ENCODE measurements at places on chromosomes 7 and 10.
A peak's percentile ranks its signal among the peaks of the same experiment; 100 is the strongest.

- DNase-seq = no peak
These were observed 5.2 kb upstream of the NUPR2 start for GRCh38 chr7:56121440-56121839.

GRCh38 chr7:99794585-99795502 lies 10.9 kb upstream of the CYP3A4 start:
- no peak for DNase-seq

GRCh38 chr10:122034149-122034756 lies 45.3 kb downstream of the TACC2 start:
- no peak for DNase-seq

DNA sequence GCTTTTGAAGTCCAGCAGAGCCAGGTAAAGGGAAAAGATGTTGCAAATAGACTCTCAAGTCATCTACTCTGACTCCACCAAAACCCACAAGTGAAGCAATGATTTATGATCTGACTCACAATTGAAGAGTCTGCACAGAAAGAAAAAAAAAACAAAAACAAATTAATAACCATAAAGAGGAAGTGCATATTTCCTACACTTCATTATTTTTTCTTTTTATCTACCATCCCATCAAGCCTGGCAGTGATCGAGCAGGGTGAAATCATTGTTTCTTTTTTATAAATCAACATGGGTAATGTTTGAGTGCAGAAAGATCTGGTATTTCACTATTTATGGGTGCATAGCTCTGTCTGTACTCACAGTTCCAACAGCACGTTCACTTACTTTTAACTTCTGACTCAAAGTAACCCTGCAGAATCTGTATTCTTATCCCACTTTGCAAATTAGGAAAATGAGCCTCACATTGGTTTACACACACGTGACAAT lies 829.0 kb downstream of the TNS3 start:
- no peak for DNase-seq

- peak; percentile 69 for DNase-seq
These were observed 158.2 kb downstream of the ARHGAP12 start for GRCh38 chr10:31770307-31770902.

GRCh38 chr10:128009372-128010126 lies 102.6 kb downstream of the PTPRE start:
- DNase-seq = no peak

DNA sequence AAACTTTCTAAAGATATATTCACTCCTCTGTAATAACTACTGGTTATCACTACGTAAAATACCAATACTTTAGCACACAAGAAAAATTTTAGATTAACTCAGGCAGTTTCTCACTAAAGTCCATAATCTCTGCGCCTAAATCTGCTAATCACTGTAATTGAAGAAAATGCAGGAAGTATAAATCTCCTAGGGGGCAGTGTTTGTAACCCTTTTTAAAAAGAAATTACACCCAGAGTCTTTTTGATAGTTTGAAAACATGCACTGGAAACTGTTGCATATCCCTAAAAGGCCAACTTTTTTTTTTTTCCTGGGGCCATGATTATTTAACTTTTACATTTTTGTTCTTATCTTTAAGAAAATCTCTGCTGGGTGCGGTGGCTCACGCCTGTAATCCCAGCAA lies 209.6 kb downstream of the KIAA1217 start:
- no peak for DNase-seq

DNA sequence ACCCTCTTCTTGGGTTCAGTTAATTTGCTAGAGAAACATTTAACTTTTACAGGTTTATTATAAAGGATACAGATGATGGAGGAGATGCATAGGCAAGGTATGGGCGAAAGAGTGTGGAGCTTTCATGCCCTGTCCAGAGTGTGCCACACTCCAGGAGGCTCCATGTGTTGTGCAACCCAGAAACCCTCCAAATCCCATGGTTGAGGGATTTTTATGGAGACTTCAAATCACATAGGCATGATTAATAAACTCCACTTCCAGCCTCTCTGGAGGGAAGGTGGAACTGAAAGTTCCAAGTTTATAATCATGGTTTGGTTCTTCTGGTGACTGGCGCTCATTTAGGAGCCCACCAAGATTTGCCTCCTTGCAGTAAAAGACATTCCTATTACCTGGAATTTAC lies 159.9 kb downstream of the PHTF2 start:
- no peak for DNase-seq

DNA sequence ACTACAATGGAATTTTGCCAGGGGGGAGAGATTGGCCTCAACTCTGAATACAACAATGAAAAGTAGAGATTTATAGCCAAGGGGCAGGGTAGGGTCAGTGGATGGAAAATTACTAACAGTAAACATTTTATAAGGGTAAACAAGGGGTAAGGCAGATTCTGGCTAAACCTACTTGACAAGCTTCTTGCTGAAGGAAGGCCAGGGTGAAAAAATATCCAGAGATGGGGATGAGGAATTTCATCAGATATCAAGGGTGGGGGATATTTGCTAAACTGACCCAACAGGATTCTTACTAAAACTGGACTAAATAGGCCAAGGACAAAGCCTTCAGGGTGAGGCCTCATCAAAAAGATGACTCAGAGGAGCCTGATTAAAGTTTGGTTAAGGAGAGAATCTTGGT lies 156.3 kb downstream of the RTKN2 start:
- no peak for DNase-seq

GRCh38 chr7:132769280-132769679 lies 193.0 kb upstream of the PLXNA4 start:
- no peak for DNase-seq

- no peak for DNase-seq
These were observed 183.4 kb downstream of the MACC1 start for GRCh38 chr7:20033621-20034400.

GRCh38 chr10:70774810-70775678 lies 10.1 kb downstream of the TBATA start:
- peak; percentile 5 for DNase-seq

- no peak for DNase-seq
These were observed 126.1 kb downstream of the CNTNAP2 start for GRCh38 chr7:146242661-146243060.

GRCh38 chr10:113746217-113746957 lies 5.1 kb upstream of the PLEKHS1 start:
- no peak for DNase-seq

- DNase-seq = no peak
These were observed 203.4 kb upstream of the GPR26 start for GRCh38 chr10:123462756-123463155.

DNA sequence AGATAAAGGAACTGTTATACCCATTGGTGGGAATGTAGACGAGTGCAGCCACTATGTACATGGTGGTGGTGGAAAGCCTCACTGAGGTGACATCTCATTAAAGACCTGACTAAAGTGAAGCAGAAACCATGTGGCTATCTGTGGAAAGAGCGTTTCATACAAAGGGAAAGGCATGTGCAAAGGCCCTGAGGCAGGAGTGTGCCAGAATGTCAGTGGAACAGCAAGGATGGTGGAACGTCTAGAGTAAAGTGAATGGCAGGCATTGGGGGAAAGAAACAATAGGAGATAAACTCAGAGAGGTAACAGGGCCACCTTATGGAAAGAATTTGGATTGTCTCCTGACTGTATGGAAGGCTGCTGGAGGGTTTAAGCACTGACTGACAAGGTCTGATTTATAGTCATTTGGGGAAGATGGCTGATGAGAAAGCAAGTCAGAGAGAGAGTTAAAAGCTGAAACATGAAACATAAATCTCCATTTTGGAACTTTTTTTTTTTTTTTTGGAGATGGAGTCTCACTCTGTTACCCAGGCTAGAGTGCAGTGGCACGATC lies 245.7 kb downstream of the STK31 start:
- no peak for DNase-seq

DNA sequence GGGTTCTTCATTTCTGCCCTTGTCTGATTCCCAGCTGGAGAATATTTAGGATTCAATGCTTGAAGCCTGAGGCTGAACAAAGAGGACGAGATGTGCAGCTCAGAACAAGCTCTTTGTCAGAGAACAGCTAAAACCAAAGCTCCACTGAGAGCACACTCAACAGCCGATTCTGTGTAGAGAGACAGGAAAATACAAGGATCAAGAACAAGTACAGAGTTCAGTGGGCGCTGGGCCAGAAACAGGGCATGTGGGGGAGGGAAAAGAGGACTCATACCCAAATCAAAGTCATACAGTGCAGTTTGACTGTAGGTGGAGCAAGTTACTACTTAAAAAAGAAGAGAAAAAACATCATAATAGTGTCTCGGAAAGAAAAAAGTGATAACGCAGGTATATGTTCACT lies at the start of gene AGMO:
Gene AGMO, minus strand, starts transcription at position 181 of the 400 bp plus-strand sequence.
- DNase-seq = no peak

DNA sequence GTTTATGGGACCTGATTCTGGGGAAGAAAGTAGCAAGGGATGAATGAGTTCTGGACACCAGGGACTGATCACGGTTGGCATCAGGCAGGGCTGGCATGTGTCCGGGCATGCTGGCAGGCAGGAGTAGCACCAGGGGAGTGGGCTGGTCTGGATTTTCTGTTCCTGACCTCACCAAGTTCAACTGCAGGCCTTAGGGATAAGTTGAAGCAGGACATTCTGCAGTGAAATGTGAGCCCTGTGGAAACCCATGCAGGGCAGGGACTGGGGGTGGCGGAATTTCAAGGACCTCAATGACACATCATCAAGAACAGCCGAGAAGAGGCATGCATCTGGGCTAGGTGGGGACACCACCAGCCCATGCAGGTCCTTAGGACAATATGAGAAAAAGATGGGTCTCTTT lies 80.2 kb upstream of the ADAM12 start:
- no peak for DNase-seq

GRCh38 chr7:133945497-133945896 lies 181.6 kb upstream of the LRGUK start:
- no peak for DNase-seq

DNA sequence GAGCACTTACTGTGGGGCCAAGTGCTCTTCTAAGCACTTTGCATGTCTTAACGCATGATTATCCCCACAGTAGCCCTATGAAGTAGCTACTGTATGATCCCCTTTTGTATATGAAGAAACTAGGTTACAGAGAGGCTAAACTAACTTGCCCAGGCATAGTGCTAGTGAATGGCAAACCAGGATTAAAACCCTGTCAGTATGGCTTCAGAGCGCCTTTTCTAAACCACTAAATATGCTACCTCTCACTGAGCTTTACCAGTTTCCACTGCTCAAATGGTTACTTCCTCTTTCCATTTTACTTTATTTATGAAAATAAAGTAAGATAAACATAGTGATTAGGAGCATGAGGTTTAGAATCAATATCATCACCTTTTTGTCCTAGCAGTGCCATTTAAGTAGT lies 73.6 kb downstream of the PODXL start:
- DNase-seq = no peak

DNA sequence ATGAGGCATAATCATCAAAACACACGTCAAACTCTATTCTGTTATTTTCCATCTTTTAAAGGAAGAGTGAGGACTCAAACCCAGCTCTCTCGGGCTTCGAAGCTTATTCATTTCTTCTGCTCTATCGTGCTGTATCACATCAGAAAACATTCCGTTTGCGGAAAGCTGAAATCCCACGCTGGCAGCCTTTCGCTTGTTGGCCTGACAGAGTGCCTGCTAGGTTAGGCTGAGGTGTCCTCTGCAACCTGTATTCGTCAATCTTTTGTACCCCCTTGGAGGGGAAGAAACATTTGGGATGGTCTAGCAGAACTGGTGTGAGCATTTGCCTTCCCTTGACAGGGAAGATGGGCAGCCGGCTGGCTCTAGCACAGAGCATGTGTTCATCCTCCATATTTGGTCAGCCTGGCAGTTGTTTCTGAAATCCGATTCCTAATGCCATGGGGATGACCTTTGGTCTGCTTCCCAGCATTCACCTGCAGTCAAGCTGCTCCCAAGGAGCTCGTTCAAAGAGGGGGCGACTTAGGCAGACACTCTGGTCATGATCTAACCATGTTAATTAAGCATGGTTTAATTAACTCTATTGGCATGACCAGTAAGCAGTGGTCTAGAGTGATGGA lies 55.2 kb downstream of the TACC2 start:
- DNase-seq = no peak

- DNase-seq = no peak
These were observed 213.2 kb upstream of the HPS1 start for GRCh38 chr10:98659951-98660350.

GRCh38 chr7:17963281-17963680 lies 23.0 kb upstream of the SNX13 start:
- DNase-seq = no peak

GRCh38 chr7:75536940-75537538 lies 44.9 kb downstream of the SPDYE5 start:
- no peak for DNase-seq

GRCh38 chr10:895324-895723 lies 36.2 kb downstream of the LARP4B start:
- no peak for DNase-seq

DNA sequence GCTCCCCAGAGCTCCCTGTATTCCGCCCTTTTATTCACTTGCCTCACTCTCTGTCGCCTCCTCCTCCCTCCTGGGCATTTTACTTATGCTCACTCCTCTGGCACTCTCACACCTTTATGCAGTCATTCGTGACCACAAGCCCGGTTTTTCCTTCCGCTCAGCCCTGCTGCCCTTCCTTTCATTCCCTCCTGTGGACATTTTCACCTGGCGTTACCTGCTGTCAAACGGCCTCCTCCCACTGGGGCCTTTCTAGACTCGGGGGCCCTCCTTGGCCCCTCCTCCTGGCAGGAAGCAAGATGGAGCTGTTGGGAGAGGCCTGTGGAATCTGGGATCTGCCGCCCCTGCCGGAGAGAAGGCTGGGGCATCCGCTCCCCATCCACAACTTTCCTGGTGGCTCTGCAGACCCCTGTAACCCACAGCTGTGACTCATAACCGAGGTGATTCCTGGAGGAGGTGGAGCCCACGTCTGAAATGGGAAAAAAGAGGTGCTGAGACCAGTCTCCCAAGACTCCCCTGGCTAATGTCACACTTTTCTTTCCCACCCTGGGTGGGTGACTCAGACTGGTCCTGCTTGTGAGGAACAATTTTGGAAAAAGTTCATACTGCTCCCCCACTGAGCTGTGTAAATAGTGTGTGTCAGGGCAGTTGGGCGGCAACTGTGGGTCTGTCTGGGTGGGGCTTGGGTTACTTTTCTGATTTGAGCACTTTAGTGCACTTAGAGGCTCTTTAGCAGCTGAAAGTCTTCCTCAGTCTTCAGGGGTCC lies 1.2 kb downstream of the VCL start:
- DNase-seq = peak; percentile 34

DNA sequence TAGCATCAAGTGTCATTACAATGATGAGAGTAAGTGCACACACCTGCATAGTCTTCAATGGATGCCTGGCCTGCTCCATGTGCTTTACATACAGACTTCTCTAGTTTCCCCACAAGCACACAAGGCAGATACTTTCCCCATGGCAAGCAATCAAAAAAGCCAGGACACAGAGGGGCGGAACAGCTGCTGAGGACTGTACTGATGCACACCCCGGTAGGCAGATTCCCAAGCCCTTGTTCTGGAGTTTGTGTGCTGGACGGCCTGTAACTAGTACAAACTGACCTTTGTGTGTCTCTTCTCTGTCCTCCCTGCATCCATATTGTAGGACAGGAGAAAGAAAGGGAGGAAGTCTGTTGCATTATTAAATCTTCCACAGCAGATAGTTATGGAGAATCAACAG lies 25.8 kb downstream of the UBE2D4 start:
- no peak for DNase-seq

DNA sequence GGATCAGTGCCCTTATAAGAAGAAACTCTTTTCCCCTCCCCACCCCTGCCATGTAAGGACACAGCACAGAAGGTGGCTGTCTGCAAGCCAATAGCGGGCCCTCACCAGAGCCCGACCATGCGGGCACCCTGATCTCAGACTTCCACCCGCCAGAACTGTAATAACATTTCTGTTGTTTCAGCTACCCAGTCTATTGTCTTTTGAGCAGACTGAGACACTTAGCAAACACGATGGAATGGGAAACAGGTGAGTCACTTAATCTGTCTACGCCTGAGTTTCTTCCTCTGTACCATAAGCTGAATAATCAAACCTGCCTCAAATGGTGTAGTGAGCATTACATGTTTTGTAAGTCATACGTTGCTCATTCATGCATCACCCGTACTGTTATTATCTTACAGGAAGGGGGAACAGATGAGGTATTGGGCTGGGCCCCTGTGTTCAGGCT lies 58.2 kb downstream of the STRA8 start:
- peak; percentile 20 for DNase-seq
